ENCODE measurements at places on chromosomes 2 and 18. TPM values are rescaled to one million over a fixed set of nuclear protein-coding genes. Genes with fewer than 3 reads are reported as not detected.

- DNase-seq = no peak
Observed at GRCh38 chr2:189545418-189545817, 35.2 kb downstream of the SLC40A1 start.

DNA sequence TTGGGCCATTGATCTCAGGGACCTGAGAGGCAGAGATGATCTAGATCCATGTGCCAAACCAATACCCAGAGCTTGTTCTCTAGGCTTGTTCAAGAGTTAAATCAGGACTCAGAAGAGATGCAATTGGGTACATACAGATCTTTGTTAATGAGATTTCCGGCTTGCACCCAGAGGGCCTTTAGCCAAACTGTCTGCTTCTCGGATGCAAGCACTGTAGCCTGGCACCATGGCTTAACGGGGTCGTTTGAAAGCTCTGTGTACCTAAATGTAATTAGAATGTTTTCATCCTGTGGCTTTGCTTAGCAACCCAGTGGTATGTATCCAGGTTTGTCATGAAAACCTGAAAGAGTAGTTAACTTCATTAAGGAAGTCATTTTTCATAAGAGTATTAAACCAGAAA is 94.2 kb downstream of the TPGS2 start:
- no peak for DNase-seq

PRKD3 gene
- 24.3 TPM for total RNA-seq

DNA sequence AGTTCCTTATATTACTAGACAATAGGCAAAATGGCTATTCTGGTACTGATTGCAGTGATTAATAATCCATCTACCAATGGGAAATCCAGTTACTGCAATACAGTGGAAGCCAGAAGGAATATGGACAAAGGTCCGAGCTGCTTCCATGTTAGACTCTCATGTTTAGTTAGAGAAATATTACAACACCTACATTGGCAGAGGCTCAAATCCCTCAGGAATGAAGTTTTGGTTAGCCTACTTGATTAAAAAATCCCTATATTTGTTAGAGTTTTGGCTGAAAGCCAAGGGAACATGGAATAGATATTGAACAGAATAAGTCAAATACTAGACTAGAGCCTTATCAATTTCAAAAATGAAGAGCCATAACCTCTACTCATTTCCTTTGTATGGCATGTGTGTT is 48.5 kb downstream of the ARL6IP6 start:
- DNase-seq = no peak

DSC1 gene
- total RNA-seq = not detected

GRCh38 chr2:205171261-205171940 is 510.9 kb upstream of the NRP2 start:
- DNase-seq = no peak

DNA sequence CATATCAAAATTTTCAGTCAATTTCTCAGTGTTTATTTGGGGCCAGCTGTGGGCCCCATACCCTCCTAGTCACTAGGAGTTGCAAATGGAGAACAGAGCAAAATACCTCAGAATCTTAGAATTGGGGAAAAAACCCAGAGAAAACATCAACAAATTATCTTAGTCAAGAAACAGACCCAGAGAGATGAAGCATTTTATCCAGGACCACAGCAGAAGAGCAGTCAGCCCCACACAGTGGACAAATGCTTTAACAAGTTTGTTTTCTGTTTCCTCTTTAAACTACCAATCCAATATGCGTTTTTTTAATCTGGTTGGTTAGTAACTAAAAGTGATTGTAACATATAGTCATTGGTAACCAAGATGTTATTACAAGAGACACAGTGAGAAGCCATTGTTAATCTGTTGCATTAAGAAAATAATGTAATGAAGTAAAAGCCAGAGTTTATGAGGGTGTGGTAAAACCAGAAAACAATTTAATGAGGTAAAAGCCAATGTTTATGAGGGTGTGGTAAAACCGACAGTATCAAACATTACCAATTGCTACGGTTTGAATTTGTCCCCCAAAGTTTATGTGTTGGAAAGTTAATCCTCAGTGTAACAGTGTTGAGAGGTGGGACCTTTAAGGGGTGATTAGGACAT is 60.7 kb upstream of the COX7A2L start:
- no peak for DNase-seq

CNTNAP5 gene
- not detected for total RNA-seq

- no peak for DNase-seq
Observed at GRCh38 chr18:3741333-3741732, 291.4 kb downstream of the TGIF1 start.

TCF7L1 gene
- total RNA-seq = not detected

DNA sequence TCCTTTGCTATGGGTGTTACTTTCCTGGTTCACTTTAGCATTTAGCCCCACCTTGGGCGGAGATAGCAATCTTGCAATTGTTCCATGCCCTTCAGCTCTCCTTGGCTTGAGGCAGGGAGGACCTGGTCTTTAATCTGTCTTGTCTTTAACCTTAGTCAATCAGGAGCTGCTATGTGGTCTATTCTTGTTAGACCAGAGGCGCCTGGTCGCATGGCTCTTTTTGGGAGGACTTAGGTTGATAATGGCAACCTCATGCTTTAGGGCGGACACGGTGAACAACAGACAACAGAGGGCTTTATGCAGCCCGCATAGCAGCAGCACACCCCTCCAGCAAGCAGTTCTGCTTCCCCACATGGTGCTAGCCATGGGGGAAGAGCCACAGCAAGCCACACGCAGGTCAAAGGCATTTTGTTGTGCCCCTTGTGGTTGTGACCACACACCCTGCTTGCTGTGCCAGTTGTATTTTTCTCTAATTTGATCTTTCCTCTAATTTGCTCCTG is 17.7 kb upstream of the ZDBF2 start:
- DNase-seq = no peak

GRCh38 chr2:128317181-128317898 is 1.3 kb downstream of the HS6ST1 start:
- no peak for DNase-seq

CEP192 gene
- total RNA-seq = 31.2 TPM

DNA sequence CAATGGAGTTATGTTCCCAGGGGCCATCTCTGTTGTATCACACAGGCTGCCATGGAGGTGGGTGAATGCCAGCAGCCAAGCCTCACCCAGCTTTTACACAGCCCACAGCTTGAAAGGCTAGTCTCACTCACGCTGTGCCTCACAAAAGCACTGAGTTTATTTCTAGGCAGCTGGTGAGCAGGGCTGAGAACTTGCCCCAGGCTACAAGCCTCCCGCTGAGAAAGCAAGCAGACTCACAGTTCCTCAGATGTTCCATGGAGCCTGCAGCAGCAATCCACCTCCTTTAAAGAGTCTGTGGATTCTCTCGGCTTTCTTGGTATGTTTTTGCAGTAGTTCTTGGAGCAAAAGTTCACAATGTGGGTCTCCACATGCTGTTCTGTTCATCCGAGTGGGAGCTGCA is 40.9 kb upstream of the ALKAL2 start:
- DNase-seq = no peak

ESPNL gene
- 0.05 TPM for total RNA-seq

- DNase-seq = no peak
Observed at GRCh38 chr2:154013514-154013913, 141.8 kb downstream of the GALNT13 start.

GRCh38 chr2:127527001-127527804 is 914 bp upstream of the IWS1 start:
- no peak for DNase-seq

GRCh38 chr2:1572638-1573037 is 159.4 kb downstream of the TPO start:
- no peak for DNase-seq

CFAP53 gene
- 0.31 TPM for total RNA-seq

GRCh38 chr18:51438797-51439350 is 241.4 kb upstream of the MEX3C start:
- no peak for DNase-seq

DNA sequence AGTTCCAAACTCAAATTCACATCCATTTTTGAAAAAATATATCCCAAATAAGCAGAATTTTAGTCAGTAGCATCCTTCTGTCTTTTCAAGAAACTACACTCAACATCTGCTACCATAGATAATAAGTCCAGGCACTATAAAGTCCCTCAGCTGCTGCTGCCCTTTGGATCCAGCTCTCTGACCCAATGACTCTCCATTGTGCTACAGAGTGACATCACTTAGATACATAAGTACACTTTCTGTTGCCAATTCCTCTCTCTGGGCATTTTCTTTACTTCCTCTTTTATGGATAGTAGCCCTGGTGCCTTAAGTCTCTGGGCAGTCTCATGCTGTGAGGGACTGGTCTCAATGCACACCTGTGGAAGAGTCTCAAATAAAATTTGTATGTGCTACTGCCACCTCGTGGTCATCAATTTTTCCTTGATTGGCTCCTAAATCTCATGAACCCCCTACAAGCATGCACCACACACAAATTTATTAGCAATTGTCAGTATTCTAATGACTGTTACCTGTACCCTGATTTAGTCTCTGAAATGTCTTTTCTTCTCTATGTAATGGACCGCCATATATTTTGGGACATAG is 219.2 kb downstream of the LRP1B start:
- DNase-seq = no peak

SULT6B1 gene
- total RNA-seq = not detected

DNA sequence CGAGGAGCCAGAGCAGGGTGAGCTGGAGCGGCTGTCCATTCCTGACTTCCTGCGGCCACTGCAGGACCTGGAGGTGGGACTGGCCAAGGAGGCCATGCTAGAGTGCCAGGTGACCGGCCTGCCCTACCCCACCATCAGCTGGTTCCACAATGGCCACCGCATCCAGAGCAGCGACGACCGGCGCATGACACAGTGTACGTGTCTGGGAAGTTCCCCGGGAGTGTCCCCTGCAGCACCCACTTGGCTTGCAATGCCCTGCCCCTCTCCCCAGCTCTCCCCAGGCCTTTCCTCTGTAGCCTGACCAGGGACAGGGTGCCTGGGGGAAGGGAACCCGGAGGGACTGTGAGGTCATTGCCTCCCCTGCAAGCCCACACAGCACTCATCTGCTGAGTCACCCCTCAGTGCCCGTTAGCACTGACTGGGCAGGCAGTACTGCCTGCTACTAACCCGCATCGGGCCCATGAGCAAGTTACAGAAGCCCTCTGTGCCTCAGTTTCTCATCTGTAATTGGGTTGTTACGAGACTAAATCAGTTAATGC is 29.4 kb upstream of the GMPPA start:
- no peak for DNase-seq

DNA sequence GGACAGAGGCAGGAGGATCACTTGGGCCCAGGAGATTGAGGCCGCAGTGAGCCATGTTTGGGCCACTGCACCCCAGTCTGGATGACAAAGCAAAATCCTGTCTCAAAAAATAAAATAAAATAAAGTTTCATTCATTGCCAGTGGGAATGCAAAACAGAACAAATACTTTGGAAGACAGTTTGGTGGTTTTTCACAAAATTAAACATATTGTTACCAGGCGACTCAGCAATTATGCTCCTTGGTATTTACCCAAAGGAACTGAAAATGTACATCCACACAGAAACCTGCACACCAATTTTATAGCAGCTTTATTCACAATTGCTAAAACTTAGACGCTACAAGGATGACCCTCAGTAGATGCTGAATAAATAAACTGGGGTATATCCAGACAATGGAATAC is 35.8 kb downstream of the FOSL2 start:
- no peak for DNase-seq

GREB1L gene
- total RNA-seq = not detected

GRCh38 chr2:144759746-144760145 is 239.8 kb upstream of the ZEB2 start:
- DNase-seq = no peak

- DNase-seq = no peak
Observed at GRCh38 chr2:64018701-64019082, 536 bp downstream of the VPS54 start.

DNA sequence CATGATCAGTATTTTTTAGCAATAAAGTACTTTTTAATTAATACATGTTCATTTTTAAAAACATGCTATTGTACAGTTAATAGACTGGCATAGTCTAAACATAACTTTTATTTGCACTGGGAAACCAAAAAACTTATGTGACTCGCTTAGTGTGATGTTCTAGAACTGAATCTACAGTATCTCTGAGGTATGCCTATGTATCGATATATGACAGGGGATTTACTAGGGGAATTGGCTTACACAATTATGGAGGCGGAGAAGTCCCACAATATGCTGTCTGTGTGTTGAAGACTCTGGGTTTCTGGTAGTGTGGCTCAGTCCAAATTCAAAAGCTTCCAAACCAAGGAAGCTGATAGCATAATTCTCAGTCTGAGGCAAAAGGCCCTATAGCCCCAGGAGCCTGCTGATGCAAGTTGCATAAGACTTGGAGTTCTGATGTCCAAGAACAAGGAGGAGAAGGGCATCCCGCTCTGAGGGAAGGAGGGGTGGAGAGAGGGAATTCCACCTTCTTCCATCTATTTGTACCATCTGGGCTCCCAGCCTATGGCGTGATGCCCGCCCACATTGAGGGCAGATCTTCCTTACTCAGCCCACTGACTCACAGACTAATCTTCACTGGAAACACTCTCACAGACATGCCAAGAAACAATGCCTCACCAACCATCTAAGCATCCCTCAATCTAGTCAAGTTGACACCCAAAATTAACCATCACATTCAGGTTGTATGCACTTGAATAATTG is 27.5 kb downstream of the ZNF638 start:
- DNase-seq = no peak

- DNase-seq = no peak
Observed at GRCh38 chr2:178650554-178650953, 156.7 kb downstream of the TTN start.

DNA sequence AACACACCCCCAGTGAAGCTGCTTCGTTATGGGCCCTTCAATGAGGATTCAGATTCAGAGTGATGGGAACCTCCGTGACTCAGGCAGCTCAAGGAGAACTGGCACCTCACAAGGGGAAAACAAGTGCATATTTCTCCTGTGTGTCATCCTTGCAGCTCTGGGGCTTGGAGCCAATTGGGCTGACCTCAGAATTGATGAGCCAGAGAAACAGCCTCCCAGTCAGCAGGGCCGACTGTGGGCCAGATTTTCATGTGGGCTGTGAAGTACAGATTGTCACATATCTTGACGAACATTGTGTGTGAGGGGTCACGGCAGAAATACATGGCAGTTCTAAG is 189.6 kb upstream of the SP5 start:
- no peak for DNase-seq

CERS6 gene
- total RNA-seq = 27.1 TPM

DNA sequence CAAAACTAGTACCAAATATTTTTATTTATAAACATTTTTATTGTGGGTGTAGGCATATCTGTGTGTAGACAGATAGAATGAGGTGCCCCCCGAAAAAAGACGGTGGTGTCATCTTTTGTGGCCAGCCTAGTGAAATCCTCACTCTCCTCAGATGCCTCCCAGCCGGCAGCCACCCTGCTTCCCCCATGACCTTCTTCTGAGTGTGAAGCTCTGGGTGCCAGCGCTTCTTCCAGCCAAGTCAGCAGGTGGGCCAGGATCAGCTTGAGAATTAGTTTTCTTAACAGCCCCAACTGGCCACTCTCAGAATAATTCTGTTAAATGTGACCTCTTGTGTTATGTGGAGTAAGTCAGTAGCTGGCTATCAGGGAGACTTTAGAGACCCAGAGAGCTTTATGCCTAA is 229.6 kb upstream of the FOSL2 start:
- no peak for DNase-seq

BABAM2 gene
- total RNA-seq = 46.6 TPM

DNA sequence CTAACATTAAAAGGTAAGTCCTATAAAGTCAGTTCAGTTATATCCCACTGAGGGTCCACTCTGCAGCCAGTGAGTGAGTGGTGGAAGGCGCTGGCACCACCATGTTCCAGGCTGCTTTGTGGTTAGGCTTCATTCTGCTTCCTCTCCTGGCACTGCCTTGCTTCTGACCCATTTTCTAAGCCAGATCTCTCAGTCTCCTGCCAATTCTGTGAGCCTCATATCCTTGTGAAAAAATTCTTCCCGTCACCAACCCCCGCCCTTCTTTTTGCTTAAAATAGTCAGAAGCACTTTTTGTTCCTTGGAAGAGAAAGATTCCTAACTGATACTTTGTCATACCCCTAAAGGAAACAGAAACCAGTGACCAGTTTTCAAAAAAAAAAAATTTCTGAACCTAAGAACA is 139.8 kb upstream of the NCK2 start:
- DNase-seq = no peak
